ENCODE measurements at places on chromosomes 2 and 18.

GRCh38 chr2:11967946-11968465 is 221.6 kb downstream of the LPIN1 start:
- no peak for DNase-seq

- no peak for DNase-seq
Observed at GRCh38 chr2:22481486-22482259, 903.3 kb upstream of the KLHL29 start.

GRCh38 chr2:22842205-22842869 is 542.6 kb upstream of the KLHL29 start:
- DNase-seq, result no peak

DNA sequence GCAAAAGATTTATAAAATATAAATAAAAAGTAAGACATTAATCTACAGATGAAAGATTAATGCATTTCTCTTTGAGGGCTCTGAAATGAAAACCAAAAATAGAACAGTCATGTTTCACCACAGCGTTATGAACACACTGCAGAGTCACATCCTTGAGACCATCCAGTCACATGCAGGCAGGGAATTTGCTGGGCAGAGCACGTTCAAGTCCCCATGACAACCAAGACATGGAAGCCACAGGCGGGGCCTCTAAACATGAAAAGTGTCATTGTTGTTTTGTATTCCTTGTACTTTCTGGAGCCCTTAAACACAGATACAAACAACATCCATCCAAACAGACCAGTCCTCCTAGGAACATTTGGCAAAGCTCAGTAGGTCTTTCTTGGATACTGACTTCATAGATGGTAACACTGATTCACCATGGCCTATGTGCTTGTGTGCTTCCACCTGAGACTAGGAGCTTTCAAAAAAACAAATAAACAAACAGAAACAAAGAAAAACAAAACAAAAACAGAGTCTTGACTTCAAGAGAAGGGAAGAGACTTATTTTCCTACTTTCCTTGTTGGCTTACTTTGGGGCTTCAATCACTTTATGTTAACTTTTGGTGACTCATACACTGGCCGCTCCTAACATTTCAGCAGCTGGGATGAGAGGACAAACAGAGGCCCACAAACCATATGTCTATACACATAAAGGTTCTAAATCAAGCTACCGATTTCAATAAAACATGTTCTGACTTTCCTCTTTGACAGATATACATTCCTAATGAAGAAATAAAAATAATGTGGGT is 99.5 kb upstream of the CCDC85A start:
- no peak for DNase-seq

DNA sequence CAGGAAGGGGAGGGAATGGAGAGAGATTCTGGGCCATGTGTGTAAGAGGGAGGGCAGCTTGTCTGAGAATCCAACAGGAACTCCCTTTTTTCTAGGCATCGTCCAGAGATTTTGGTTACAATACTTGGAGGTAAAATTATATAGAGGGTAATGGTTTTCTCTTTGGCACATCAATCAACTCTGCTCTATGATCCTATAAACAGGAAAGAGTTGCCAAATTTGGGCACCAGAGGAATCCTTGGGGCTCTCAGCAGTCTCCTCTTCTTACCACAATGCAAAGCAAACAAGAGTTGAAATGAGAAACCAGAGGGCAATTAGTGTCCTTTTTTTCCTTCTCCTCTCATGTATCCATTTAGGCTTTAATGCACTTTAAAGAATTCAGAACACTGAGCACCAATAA is 243.4 kb downstream of the SLC8A1 start:
- DNase-seq, result no peak

- no peak for DNase-seq
Observed at GRCh38 chr2:43980902-43981301, 14.9 kb downstream of the LRPPRC start.

DNA sequence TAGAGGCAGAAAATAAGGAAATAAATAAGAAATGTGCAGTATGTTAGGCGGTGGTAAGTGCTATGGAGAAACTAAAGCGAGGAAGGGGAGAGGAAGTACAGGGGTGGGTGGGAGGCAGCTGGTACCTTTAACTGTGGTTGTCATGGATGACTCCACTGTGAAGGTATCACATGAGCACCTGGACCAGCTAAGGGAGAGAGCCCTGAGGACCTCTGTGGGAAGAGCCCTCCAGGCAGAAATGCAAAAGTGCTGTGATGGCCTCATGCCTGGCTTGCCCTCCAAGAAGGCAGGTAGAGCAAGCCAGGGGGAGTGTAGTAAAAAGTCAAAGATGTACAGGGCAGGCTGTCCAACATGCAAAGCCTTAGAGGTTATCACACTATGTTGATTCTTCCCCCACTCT is 17.9 kb downstream of the LYPD6 start:
- DNase-seq, result no peak

GRCh38 chr18:21672521-21673267 is 31.9 kb downstream of the ABHD3 start:
- DNase-seq, result no peak

DNA sequence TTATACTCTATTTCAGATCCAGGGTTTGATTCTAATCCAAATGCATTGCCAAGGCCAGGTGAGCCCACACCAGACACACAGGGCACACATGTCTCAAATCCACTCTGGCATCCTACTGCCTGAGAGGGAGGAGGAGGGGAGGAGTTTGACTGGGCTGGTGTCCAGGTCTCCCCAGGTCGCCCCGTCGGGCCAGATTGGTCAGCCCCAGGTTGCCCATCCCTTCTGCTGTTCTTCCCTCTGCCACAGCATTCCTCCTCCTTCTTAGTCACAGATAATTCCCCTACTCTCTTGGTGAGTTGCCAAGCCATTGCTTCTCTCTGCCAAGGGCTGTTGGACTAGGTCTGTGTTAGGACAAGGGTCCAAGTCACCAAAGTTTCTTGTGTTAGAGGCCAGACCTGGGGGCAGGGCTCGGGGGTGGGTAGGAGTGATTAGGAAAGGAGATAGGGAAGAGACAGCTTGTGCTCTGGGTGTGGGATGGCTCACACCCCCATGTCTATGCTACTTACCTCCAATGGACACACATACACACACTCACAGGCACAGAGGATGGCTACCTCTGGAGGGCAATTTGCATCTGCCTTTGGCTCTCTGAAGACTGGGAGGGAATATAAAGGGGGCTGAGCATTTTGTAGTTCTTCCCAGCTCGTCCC is 2.5 kb upstream of the EGR4 start:
- DNase-seq, result no peak

DNA sequence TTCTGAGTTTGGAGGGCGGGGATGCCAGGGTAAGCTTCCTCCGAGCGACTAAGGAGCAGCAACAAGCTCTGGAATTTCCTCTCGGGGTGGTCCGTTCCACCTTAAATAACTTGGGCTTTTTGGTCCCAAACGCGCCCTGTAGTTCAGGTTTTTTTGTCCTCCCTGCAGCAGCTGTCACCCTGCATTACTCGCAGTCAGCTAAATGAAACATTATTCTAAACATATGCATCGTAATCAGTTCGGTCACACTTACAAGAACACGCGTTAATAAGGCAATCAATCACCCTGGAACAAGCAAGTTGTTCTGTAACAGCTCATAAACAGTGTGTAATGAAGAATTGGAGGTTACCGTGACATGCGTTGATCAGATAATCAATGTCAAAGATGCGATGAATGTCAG is 8.3 kb downstream of the EVX2 start:
- DNase-seq, result no peak

DNA sequence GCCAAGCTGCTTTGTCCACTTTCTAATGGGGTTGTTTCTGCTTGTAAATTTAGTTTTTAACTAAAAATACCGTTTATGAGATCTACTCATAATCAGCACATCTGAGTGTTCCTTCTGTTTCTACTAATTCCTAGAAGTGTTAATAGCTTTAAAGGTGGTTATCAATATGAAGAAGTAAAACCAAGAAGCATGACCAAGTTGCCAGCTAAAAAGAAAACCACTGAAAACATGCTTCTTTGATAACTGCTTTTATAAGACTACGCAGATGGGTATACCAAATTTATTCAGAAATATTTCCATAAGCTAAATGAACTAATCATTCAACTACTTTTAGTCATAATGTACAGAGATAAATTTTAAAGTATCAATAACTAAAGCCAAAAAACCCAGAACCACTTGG is 101.8 kb downstream of the C2orf74 start:
- no peak for DNase-seq

GRCh38 chr2:67984600-67984999 is 78.2 kb downstream of the C1D start:
- no peak for DNase-seq

- no peak for DNase-seq
Observed at GRCh38 chr2:162177301-162177700, 25.3 kb upstream of the GCG start.

DNA sequence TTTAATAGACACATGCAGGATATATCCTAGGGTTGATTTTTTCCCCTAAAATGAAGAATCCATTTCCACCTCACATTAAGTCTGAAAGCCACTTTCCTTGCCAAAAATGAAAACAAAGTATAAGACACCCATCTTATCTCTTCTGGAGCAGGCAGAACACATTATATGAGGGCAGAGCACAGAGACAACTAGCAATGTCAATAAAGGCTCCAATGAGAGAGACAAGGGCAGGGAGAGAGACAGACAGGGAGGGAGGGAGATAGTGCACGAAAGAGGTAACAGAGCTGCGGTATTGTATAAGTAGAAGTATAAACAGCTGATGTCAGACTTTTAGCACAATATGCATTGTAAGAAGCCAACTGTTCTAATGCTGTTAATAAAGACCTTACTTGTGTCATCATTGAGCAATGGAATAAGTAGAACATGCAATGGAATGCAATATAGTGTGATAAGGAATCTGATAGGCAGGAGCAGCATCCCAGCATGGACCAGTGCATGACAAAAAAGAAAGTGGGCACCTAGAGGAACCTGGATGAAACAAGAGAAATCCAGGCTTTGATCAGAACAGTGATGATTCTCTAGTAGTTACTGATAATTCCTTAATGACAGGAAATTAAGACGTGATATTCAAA is 150.6 kb upstream of the TCF4 start:
- no peak for DNase-seq

DNA sequence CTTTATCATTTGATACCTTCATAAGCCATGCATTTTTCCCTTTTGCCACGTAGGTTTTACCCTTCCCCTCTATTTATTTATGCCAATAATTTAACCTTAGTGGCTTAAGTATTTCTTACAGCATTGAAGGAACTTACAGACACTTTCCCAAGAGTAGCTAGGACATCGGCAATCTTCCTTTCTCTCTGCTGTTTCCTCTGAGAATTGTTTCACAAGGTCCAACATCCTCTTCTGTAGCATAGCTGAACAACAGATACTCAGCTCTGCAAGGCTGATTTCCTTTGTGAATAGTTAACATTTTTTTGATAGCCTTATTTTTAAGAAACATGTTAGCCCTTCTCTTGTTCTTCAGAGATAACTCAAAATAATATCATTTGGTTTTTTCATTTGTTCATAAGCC is 1.1 kb upstream of the GCA start:
- DNase-seq, result no peak

DNA sequence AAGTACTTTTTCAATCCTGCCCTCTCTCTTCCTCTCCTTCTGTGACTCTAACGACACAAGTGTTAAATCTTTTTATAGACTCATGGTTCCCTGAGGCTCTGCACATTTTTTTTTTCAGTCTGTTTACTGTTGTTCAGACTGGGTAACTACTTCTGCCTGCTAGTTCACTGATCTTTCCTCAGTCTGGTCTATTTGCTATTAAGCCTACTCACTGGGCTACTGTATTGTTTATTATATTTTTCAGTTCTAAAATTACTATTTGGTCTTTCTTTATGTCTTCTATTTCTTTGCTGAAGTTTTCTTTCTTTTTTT is 21.3 kb downstream of the PPP3R1 start:
- DNase-seq, result no peak

DNA sequence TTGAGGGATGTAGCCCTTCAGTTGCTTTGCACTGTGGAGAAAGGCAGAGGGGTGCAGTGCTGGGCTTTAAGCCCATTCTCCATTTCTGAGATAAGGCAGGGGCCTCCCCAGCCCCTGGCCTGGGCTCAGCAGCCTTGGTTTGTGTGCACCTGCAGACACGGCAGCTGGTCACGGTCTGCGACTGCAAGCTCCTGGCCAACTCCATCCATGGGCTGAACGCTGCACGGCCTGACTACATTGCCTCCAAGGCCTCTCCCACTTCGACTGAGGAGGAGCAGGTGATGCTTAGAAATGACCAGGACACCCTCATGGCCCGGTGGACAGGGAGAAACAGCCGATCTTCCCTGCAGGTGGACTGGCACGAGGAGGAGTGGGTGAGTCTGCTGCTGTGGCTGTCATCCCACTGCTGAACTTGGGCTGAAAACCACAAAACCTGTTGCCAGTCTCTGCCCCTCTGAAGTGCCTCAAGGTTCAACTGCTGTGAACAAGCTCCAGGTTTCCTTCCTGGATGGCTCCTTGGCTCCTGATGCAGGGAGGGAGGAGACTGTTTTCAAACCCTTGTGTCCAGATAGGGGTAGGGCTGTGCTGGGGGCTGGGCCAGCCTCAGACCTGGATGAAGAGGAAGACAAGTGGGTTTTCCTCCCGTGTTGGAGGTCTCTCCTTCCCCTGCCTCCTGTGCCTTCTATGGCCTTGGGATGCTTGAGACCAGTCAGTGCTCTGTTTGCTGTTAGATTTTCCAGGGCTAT is 54.0 kb downstream of the COA5 start:
- DNase-seq, result no peak

- no peak for DNase-seq
Observed at GRCh38 chr2:200104015-200104414, 148.6 kb downstream of the MAIP1 start.

DNA sequence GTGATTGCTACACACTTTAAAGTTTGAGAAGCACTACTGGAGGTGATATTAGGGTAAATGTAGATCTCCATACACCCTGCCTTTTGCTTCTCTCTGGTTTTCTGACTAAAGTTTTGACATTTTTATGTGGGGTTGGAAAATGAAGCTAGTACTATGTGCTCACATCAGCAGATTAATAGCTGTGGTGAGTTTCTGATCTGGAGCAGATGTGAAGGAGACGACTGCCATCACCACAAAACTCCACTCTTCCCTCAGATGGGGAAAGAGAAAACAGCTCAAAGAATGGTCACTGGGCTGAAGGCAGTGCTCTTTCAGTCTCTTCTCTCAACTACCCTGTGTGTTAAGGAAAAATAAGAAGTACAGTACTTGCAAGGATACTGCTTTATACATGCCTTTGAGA is 37.2 kb downstream of the PLEKHA3 start:
- DNase-seq, result no peak

DNA sequence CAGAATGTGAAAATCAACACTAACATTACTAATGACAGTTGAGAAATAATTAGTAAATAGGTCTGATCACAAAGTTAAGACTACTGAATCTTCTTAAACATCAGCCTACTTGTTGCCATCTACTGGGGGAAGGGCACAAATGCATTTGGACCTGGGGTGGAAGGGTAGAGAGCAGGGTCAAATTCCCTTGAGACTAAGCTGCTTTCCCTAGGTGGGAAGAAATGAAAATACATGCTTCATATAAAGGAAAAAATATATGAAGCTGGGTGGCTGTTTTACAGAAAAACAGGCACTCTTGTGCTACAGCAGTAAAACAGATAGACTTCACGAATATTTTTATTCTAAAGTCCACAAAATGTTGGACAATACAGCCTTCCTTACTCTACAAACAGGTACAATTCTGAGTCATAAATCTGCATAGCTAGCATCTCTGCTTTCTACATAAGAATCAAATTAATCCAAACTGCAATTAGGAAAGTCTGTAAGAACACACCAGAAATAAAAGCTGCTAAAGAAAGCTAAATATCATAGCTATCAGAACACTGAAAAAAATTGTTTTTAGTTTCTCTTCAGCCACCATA is 10.9 kb downstream of the TRIP12 start:
- no peak for DNase-seq

- DNase-seq, result no peak
Observed at GRCh38 chr2:237260039-237260620, 153.8 kb downstream of the COL6A3 start.

Measured in posterior cingulate gyrus (tissue), 11 donors.